ENCODE measurements at places on chromosomes 13 and 19.

- DNase-seq, result no peak
Measured at GRCh38 chr19:48887861-48888612, 10.5 kb downstream of the TULP2 start.

GRCh38 chr19:8666814-8667405 lies 31.7 kb downstream of the ACTL9 start:
- no peak for DNase-seq

- no peak for DNase-seq
Measured at GRCh38 chr13:93345770-93346169, 119.2 kb downstream of the GPC6 start.

GRCh38 chr13:21834521-21834920 lies 163.6 kb downstream of the FGF9 start:
- DNase-seq, result no peak

DNA sequence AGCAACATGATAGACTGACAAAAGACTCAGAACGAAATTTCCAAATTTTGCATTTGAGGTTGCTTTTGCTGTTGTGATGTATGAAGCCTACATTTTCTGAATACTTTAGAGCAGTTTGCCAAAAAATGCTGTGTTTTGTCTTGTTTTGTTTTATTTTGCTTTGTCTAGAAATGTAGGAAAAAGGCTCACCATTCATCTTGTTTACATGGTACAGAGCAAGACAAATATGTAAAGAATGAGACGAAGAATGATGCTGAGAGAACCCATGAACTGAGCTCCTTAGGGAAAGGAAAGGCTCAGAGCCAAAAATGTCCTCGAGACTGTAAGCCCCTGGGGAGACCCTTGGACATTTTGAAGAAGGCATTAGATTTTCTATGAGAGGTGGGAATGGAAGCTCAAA lies 6.8 kb upstream of the SPART start:
- no peak for DNase-seq

DNA sequence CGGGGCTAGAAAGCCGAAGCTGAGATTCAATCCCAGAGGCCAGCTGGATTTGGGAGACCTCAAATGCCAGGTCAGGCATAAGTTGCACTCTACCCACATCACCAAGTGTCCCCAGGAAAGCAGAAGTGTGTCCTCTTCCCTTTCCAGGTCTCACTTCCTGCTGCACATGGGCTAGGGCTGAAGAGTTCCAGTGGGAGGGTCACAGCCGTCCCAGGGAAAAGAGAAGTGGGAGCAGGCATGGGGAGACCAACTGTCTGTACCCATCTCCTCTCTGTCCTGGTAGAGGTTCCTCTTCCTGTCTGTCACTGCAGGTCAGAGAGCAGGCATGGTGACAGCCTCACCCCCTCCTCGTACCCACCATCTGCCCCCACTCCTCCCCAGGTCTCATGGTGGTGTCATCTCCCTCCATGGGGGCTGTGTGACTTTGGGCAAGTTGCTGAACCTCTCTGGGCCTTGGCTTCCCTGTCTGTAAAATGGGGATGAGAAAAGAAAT lies 14.8 kb downstream of the AXL start:
- no peak for DNase-seq

DNA sequence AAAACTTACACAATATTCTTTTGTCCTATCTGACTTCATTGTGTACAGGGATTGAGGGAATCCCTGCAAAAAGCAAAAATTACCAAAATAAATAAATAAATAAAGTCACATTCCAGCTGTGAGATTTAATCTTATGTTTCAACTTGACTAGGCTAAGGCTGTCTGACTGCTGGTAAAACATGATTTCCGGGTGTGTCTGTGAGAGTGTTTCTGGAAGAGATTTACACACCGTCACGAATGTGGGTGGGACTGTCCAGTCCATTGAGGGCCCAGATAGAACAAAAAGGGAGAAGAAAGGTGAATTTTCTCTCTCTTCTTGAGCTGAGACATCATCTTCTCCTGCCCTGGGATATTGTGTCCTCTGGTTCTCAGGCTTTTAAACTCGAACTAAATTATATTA lies 166.1 kb downstream of the LIG4 start:
- no peak for DNase-seq

- DNase-seq, result no peak
Measured at GRCh38 chr13:105778196-105778595, 757.3 kb downstream of the EFNB2 start.

GRCh38 chr19:23203841-23204344 lies 46.3 kb downstream of the ZNF724 start:
- DNase-seq, result no peak

DNA sequence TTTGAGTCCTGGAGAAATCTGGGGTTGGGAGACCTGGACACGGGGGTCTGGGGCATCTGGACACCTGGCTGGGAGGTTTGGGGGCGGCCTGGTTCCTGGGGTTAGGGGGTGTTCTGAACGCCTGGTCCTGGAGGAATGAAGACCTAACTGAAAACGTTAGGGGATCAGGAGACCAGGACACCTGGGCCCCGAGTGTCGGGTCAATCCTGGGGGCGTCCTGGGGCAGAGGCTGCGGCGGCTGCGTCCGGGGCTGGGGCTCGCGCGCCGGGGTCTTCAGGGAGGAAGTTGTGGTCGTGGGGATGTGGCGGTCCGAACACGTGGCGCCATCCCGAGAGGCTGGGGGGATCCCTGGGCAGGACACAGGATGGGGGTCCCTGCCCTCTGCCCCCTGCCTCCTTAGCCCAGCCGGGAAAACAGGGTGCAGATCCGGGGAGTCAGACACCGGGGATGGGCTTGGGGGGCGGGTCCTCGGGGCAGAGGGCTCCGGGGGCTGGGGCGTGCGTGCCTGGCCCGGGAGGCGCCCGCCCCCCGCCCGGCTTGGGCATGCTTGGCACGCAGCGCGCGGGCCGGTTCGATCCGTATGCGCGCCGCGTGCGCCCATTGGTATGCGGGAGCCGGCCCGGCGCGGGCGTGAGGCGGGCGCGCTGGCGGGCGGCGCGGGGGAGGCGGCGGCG lies 632 bp downstream of the NPAS1 start:
- DNase-seq, result no peak

- DNase-seq, result no peak
Measured at GRCh38 chr19:45506246-45506988, 862 bp upstream of the VASP start.

- no peak for DNase-seq
Measured at GRCh38 chr13:99085808-99086266, 108.0 kb upstream of the DOCK9 start.

GRCh38 chr13:91058066-91058465 lies 289.4 kb upstream of the MIR17HG start:
- DNase-seq, result no peak

GRCh38 chr19:35622750-35623149 lies 6.1 kb upstream of the RBM42 start:
- DNase-seq, result no peak

- no peak for DNase-seq
Measured at GRCh38 chr13:110571896-110572777, 10.6 kb upstream of the RAB20 start.

DNA sequence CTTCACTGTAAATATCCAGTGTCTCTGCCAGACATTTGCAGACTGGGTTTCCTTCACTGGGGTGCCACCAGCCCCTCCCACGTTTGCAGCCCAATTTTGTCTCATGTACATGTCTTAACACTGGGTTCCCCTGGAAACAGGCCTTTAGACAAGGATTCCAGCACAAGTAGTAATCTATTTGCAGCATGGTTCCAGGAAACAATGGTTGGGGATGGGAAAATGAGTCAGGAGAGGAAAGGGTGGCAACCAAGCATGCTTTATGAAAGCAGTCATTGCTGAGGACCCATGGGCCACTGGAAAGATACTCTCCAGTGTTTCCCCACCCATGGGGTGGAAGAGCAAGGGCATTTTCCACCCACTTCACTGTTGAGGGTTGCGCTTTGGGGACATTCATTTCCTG lies 53.6 kb upstream of the FARP1 start:
- no peak for DNase-seq

DNA sequence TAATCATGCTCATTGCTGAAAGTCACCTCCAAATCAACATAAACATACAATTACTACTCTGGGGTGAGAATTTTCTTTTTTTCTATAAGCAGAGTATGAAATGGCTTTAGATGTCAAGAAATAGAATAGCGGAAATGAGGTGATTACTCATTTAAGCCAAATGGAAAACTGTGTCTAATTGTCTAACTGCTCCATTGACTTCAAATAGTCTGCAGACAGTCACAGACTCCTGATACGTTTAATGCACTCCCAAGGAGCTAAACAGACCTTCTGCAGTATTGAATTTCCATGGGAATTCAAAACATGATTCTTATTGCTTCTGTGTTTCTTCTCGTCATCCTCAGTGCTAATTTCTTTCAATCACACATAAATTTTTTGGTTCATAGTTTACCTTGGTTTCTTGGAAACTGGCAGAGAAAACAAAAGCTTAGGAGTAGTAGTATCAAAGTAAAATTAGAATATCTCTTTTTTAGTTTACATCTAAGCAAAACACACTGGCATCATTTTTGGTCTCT lies 865.2 kb upstream of the SLC10A2 start:
- DNase-seq, result no peak

DNA sequence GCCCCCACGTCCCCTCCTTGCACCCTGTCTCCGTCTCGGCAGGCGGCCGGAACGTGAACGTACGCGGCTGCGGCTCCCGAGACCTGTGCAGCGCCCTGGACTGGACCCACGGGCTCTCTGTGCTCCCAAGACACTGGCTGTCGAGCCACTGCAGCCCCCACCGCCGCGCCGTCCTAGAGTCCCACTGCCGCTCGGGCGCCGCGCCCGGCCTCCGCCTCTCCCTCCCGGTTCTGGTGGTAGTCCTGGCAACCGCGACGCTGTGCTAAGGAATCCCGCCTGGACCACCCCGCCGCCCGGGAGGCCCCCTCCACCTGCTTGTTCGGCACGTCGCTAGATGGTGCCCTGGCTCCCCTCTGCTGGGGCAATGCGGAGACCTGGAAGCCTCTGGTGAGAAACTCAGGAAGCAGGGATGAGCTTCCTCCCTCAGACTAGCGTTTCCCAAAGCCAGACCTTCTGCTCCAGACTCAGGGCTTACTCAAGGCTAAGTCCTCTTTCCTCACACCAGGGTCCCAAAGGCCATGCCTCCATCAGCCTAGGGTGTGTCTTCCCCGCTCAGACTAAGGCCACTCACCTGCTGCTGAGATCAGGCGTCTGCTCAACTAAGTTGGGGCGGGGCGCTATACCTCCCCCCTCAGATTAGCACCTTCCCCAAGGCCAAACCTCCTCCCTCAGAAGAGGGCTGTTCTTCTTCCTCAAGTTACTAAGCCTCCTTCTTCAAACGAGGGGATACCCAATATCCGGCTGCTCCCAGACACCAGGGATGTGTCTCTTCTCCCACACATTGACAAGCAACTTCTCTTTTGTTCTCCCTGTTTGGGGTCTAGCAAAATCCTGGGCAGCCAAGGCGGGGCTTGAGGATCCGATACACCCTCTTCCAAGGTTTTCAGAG lies 16.1 kb upstream of the IRGC start:
- no peak for DNase-seq

- DNase-seq, result no peak
Measured at GRCh38 chr13:46745062-46745461, 51.9 kb downstream of the ESD start.

DNA sequence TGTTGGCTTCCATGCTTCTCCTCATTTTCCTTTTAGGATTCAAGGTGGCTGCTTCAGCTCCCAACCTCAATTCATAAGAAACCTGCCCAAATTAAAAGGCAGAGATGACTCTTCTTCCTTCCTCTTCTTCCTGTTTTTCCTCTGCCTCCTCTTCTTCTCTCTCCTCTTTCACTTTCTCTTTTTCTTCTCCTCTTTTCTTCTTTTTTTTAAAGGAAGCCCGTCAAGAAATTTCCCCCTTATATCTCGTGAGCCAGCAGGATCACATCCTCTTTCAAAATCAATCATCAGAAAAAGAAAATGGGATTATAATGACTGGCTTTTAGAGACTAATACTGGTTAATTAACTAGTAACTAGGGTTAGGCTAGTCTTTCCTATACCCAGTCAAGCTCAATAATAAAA lies 220.3 kb downstream of the NBEA start:
- DNase-seq, result no peak

- no peak for DNase-seq
Measured at GRCh38 chr19:28569132-28570131, 643.5 kb downstream of the UQCRFS1 start.

DNA sequence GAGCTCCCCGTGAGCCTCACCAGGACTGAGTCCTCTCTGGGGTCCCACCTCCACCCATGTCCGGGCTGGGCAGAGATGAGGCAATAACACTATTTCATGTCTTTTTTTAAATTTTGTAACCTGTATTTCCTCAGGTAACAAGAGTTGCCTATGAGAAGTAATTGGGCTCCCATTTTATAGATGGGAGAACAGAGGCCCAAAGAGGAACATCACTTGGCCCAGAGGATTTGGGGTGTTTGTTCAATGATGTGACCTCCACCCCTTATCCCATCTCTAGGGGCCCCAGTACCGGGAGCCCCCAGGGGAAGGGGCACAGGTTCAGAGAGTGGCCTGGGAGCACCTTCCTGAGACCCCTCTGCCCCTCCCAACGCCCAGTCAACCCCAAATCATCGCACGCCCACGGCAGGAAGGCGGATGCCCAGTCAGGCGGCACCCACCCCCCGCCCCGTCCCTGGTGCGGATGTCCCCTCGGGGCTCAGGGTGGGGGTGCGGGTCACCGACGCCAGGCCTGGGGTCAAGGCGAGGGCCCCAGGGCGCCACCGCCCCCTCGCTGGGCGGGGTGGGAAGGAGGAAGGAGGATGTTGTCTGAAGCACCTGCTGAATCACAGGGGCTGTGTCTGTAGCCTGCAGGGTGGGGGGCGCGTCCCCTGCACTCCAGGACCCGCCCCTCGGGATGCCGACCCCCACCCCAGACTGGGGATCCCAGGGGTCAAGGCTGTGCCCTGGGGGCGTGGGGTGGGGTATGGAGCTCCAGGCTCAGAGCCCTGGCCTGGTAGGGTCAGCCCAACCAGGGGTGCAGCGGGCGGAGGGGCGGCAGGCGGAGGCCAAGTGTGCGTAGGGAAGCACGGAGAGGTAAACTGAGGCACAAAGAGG lies 9.0 kb upstream of the CIRBP start:
- DNase-seq, result no peak

DNA sequence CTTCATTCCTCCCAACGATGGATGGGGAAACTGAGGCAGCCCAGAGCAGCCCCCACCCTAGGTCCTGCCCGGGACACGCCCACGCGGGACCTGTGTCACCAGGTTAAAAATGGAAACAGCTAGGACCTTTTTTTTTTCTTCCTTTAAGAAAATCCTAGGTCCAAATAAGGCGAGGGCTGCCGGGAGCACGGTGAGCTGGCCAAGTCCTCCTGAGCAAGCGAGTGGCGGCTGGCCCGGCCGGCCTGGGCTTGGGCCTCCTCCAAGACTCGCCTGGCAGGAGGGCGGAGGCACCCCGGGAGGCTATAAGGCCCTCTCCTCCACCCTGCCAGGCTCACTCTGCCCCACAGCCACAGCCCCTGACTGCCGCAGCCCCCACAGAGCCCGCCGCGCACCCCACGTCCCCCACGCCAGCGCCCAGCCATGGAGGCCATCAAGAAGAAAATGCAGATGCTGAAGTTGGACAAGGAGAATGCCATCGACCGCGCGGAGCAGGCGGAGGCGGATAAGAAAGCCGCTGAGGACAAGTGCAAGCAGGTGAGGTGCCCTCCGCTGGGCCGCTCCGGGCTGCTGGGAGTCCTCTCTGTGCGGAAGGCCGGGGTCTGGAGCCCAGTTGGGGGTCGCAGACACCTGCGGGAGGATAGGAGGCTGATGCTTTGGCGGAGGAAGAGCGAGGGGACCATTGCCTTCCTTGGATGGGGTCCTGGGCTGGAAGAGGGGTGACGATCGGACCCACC lies 8.9 kb upstream of the TPM4 start:
- DNase-seq, result no peak
